ENCODE measurements at places on chromosomes 12 and 14.

- DNase-seq: no peak
Observed at GRCh38 chr12:51377099-51377984, 13.9 kb downstream of the GALNT6 start.

GRCh38 chr12:89669197-89669596 is 39.4 kb downstream of the ATP2B1 start:
- DNase-seq: no peak

DNA sequence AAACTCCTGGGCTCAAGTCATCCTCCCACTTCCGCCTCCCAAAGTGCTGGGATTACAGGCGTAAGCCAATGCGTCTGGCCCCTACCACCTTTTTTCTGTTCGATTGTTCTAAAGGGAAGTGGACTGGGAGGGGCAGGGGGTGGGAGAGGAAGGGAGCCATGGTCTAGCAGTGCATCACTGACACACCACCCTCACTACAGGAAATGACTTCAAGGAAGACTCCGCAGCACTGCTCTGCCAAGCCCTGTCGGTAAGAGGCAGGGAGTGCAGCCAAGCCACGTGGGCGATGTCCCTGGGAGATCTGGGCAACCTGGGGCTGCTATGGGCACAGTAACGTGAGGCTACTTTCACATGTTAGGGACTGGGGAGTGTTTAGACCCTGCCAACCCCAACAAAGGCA is 18.0 kb downstream of the LRRC74A start:
- DNase-seq: peak; percentile 6

- peak; percentile 14 for DNase-seq
Observed at GRCh38 chr12:19848421-19848820, 409.1 kb downstream of the AEBP2 start.

DNA sequence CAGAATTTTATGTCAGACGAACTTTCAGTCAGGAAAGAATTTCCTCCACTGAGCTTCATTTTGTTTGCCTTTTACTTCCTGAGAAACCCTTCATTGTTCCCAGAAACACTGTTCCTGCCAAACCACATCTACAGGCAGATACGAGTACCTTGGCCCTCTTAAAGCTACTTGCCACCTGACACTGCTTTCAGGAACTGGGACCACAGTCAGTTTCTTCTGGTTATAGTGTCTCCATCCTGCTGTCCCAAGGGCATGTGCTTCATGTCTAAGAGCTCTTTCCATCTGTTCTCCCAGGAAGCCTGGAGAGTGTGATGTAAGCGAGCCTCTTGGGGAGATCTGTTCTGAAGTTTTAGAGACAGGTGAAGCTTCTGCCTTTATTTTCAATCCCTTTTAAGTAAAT is 161.7 kb upstream of the PLEKHA5 start:
- no peak for DNase-seq

DNA sequence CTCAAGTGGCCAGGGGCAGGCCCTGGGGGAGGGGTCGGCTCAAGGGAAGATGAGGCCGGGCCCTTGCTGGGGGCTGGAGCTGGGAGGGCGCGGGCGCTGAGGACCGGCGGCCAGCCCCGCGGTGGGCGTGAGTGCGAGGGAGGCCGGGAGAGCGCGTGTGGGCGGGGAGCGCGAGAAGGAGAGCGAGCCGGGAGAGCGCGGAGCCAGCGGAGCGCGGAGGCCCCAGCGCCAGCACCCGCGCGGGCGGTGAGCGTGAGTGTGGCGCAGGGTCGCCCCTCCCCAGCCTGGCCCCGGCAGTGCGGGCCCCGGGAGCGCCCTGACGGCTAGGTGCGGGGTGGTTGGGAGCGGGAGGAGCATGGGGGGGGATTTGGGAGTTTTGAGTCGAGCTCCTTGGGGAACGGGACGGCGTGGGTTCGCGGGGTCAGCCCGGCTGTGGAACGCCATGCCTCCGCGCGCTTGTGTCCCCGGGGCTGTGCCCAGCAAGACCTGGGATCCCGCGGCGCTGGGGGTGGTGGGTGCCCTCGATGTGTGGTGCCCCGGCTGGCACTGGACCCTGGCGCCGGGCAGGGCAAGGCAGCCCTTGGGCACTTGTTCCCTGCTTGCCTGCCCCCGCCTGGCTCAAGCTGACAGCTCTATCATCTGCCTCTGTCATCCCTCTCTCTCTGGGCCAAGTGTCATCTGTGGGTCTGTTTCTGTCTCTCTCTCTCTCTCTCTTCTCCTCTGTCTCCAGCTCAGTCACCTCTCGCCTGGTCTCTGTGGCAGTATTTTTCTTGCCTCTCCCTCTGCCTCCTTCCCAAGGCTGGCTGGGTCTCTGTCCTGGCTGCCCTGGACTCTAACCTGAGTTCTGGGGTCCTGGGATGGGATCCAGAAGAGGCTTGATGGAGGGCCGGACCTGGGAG is at the start of gene LBHD2:
TSS of gene LBHD2 (plus strand) at position 190 of the 899 bp plus-strand sequence. CDS start 1,803 bp downstream, outside the sequence.
- no peak for DNase-seq

GRCh38 chr12:77166696-77167095 is 101.3 kb upstream of the E2F7 start:
- DNase-seq: no peak

DNA sequence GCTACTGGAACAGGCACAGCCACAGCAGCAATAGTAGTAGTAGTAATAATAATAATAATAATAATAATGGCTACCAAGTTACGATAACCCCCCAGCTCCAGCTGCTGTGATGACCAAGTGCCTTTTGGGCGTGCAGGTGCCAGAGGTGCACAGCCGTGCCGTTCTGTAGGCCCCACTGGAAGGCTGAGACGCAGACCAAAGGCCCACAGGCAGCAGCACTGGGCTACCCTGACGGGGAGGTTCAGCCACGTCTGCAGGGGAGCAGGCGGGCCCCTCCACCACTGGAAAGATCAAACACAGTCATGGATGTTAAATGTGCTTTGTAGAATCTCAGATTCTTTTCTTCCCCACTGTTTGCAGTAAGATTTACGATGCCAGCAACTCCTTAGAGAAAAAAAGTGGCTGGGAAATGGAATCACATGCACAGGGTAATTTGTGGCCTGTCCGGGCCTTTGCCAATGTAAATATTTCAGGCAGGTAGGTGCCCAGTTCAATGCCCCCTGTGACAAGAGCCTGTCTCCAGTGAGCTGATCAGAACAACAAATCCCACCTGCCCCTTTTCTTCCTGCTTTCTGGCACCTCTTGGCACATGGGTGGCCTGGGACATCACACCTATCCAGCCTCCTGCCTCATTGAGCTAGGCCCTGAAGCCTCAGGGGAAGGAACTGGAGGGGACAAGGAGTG is 32.6 kb downstream of the CCDC85C start:
- DNase-seq: no peak

- DNase-seq: no peak
Observed at GRCh38 chr12:104524034-104524832, 67.5 kb downstream of the CHST11 start.

- peak; percentile 65 for DNase-seq
Observed at GRCh38 chr12:19639781-19640415, 200.6 kb downstream of the AEBP2 start.

- DNase-seq: no peak
Observed at GRCh38 chr14:64463195-64463594, 2.1 kb upstream of the AKAP5 start.

DNA sequence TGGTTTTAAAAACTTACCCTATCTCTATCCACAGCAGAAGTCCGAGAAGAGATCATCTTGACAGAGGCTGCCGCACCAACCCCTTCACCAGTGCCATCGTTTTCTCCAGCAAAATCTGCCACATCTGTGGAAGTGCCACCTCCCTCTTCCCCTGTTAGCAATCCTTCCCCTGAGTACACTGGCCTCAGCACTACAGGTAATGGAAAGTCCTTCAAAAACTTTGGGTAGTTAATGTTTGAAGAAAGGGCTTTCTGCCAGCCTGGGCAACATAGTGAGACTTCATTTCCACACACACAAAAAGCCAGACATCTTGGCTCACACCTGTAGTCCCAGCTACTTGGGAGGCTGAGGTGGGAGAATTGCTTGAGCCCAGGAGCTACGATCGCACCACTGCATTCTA is 41.6 kb upstream of the RIC8B start:
- DNase-seq: no peak

- DNase-seq: peak; percentile 73
Observed at GRCh38 chr12:50764286-50765094, 589 bp downstream of the ATF1 start.

GRCh38 chr14:70808416-70809224 is 693 bp downstream of the MAP3K9 start:
- no peak for DNase-seq

- DNase-seq: no peak
Observed at GRCh38 chr12:14278294-14278953, 87.1 kb upstream of the ATF7IP start.

- DNase-seq: no peak
Observed at GRCh38 chr14:36513451-36514277, 6.4 kb downstream of the NKX2-1 start.

GRCh38 chr14:91333650-91334039 is 84.0 kb downstream of the CCDC88C start:
- no peak for DNase-seq

GRCh38 chr14:39568809-39569538 is 136.7 kb upstream of the FBXO33 start:
- DNase-seq: peak; percentile 12

- peak; percentile 98 for DNase-seq
Observed at GRCh38 chr14:45134051-45134958, at the start of gene FKBP3. TSS of gene FKBP3 (minus strand) at chr14:45134481. CDS start at chr14:45134456, 25 bp downstream.

DNA sequence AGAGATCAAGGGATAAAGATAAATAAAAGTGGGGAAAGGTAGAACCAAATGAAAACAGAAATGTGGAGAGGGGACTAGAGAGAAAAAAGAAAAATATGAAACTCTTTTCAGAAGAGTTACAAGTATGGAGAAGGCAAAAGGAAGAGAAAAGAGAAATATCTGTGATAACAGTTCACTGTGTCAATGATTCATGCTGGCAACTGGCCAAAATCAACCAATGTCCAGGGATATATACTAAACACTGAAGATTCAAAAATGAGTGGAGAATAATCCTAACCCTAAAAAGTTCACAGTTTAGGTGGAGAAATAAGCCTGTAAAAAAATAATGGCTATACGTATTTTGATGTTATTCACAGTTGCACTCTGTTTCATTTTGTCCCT is 372.3 kb upstream of the KITLG start:
- peak; percentile 11 for DNase-seq

DNA sequence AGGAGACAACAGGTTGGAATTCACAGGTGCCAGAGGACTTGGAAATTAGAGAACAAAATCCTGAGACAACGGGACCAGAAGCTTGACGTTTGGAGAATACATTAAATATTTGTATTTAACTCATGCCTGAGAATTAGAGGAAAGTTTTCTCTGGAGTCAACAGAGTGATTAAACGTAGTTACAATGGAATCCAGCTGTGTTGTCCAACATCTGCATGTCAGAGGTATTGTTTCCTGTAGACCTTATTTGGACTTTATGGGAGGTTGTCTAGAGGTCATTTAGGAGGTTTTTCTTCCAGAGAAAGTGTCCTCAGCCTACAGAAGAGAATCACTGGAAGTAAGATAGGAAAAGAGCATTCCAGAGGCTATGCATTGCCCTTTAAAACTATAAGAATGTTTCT is 45.1 kb upstream of the RERGL start:
- no peak for DNase-seq

DNA sequence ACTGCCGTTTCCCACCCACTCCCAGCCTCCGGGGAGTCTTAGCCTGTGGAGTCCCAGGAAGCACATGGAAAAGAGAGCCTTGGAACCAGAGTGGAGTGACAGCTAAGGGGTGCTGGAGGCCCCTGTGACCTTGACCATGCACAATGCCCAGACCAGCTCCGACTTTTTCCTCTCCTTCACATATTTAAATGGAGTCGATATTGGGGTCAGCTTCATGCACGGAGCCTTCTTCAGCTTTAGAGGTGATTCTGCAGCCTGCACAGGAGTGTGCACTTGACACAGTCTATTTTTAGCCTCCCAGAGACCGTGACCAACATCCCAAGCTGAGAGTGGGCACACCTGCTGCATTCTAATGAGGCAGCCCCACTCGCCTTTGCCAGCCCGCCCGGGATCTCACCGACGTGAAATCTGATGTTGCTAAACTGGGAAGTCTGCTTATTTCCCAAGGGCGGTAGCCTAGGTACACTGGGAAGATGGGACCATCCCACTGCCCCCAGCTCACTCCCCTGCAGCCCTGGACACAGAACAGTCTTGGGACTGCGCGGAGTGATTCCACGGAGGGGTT is 47.5 kb downstream of the PRMT8 start:
- no peak for DNase-seq

DNA sequence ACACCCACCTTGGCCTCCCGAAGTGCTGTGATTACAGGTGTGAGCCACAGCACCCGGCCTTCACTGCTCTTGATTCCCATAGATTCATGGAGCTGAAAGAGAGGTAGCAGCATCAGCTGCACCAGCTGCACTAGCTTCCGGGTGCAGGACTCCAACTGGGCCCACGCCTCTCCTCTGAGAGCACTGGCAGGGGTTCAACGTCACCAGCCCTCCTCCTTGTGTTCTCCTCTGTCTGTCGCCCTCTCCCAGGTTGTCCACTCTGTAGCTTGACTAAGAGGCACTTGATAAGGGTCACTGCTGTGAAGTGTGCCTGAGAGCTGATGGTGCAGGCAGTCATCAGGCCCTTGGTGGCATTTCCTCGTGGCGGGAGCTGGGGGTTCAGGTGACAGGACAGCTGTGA is 28.3 kb downstream of the MLXIP start:
- no peak for DNase-seq

DNA sequence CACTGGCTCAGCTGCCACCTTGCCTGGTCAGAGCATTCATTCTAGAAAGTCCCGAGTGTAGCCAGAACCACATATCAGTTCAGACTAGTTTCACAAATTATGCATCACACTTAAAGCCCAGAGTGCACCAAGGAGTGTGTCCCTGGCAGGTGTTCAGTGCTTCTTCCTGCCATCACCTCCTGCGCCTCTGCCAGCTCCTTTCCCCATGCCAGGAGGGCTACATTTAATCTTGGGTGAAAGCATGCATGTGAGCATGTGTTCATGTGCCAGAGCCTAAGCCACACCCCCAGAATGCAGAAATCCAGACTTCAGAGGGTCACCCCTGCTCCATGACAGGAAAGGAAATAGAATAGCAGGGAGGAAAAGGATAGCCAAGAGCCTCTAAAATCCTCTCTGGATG is 381.6 kb downstream of the DPF3 start:
- no peak for DNase-seq

GRCh38 chr12:90152897-90153624 is 444.4 kb upstream of the ATP2B1 start:
- no peak for DNase-seq

- no peak for DNase-seq
Observed at GRCh38 chr12:26918321-26919215, 19.2 kb downstream of the INTS13 start.

- DNase-seq: no peak
Observed at GRCh38 chr14:37047226-37047625, 125.2 kb downstream of the SLC25A21 start.

GRCh38 chr12:9662488-9662887 is 7.0 kb upstream of the CLEC2D start:
- DNase-seq: no peak

DNA sequence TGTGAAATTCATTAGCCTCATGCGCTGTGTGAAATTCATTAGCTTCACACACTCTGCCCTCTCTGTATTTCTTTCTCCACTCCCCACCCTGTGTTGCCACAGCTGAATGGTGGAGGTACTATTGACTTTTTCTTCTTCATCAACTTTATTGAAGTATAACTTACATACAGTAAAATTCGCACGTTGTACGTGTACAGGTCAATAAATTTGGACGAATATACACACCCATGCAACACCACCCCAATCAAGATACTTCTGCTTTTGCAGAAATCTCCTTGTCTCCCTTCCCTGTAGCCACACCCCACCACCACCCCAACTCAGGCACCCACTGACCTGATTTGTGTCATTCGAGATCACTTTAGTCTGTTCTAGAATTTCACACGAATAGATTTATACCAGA is 51.8 kb downstream of the FBXL14 start:
- DNase-seq: peak; percentile 13
